WTC11 (cell line): ENCODE measurements at places on chromosomes 16 and 17. TPM values are rescaled to one million over a fixed set of nuclear protein-coding genes. Genes with fewer than 3 reads are reported as not detected.

Gene WSCD1
- 57.5 to 80.2 TPM (median 71.9 TPM) in 3 replicates for total RNA-seq

Gene PLD6
- total RNA-seq, result 1.2 to 2.6 TPM (median 2.6 TPM) in 3 replicates

DNA sequence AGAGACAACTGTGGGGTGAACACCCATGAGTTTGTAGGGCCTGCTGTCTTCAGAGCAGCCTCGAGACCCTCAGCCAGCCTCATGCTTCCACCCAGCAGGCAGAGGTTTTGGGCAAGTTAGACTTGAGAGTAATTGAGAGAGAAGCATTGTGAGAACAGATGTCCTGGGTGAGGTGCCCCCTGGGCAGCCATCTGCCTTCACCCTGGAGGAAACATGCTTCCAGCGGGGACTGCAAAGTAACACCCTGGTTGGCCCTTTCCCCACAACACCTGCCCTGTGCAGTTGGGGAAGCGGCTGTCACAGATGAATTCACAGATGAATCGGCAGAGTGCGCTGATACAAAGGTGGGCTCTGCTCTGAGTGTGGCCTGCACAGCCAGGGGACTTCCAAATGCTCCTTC lies 23.4 kb downstream of the ATPAF2 start:
- DNase-seq, result no peak

Gene ORC6
- 71.8 to 76.1 TPM (median 71.9 TPM) in 3 replicates for total RNA-seq

GRCh38 chr17:81817758-81818147 lies 13.8 kb downstream of the GCGR start:
- DNase-seq, result no peak

DNA sequence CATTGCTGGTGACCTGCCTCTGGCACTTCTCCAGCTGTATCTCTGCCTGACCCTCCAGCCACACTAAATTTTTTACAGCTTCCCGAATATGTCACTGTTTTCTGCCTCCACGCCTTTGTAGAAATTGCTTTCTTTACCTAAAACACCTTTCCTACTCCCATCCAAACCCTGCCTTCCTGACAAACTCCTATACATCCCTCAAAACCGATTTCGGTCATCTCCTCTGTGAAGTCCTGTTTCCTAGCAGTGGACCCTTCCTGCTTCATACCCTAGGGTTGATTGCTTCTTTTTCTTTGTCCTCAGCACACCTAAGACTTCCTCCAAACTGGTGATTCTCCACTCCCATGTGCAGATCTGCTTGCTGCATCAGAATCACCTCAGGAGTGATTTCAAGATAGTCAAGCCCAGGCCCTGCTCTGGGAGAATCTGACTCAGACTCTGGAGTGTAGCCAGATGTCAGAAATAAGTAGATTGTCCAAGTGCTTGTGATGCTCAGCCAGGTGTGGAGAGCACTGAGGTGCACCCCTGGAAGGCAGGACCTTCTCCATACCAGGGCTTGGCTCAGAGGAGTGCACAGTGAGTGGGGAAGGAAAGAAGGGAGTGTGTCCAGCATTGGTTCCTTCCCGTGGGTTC lies 184.2 kb downstream of the COPRS start:
- DNase-seq, result no peak

DNA sequence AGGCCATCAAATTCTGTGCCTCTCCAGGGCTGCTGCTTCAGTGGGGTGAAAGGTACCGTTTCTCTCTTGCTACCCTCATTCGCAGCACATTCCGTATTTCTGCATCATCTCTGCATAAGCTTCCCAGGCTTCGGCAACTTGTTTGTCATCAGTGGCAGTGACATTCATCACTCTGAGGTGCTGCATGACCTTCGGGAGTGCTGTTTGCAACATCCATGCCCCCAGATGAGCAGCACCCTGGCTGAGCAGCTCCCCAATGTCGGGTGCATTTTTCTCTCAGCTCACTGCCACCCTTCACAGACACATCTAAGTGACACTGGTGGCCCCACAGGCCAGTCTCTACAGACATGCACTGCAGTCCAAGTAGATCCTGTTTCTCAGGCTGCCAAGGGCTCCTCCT lies 3.8 kb downstream of the CREBBP start:
- no peak for DNase-seq

DNA sequence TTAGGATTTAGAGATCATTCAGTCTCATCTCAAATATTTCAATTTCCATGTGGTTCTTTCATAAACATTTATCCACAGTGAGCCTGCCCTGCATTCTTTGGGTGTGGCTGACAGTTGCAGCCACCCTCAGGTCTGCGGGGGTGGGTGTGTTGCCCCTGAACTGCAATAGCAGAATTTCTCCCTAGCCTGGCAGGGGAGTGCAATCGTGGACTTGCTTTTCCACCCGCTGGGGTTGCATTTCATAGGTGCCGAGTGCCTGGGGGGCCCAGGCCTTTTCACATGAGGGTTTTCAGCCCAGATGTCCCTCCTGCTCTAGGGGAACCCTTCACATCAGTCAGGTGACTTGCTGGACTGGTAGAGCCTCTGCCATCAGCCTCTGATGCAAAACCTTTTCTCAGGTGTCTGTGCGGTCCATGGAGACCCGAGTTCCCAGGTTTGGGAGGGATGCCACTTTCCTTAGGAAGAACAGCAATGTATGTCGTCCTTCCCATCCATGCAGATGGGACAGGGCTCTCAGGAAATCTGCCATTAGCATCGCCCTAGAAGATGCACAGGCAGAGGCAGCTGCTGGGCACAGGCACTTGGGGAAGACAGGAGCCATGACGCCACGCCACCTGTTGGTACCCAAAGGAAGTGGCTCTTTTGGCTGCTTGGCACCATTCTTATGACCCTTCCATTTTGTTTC lies 2.4 kb upstream of the USP36 start:
- peak; percentile 70 for DNase-seq

DNA sequence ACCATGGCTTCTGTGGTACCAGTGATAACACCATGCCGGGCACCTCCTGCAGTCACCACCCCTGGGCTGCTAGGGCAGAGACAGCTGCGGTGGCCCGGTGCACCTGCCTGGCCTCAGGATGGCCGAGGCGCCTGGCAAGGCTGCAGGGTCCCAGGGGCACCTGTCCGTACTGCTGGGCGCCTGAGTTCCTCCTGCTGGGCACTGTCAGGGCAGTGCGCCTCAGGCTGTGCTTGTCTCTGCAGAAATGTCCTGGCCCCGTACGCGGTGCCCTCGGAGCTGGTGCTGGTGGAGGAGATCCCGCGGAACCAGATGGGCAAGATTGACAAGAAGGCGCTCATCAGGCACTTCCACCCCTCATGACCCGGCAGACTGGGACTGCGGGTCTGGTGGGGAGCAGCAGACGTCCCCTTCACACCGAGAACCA lies 17.7 kb upstream of the CDH15 start:
- DNase-seq, result no peak

Gene RCVRN
- total RNA-seq, result not detected in 3 replicates

DNA sequence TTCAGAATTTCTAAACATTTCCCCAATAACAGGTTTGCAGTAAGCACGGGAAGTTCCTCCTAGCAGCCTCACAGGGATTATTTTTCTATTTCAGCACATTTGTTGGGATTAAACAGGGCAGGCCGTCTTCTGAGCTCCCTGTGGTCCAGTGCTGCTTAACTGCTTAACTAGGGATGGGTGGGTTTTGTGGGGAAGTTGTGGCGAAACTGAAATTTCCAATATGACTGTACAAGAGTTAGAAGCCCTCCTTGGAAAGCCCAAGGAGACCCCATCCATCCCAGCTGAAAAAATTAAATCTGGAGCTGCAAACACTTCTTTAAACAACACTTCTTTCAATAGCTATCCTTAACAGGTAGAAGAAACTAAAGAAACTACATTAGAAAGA lies 22.2 kb downstream of the FAM117A start:
- DNase-seq, result no peak

- no peak for DNase-seq
Observed at GRCh38 chr16:56801762-56802161, 63.2 kb upstream of the SLC12A3 start.

DNA sequence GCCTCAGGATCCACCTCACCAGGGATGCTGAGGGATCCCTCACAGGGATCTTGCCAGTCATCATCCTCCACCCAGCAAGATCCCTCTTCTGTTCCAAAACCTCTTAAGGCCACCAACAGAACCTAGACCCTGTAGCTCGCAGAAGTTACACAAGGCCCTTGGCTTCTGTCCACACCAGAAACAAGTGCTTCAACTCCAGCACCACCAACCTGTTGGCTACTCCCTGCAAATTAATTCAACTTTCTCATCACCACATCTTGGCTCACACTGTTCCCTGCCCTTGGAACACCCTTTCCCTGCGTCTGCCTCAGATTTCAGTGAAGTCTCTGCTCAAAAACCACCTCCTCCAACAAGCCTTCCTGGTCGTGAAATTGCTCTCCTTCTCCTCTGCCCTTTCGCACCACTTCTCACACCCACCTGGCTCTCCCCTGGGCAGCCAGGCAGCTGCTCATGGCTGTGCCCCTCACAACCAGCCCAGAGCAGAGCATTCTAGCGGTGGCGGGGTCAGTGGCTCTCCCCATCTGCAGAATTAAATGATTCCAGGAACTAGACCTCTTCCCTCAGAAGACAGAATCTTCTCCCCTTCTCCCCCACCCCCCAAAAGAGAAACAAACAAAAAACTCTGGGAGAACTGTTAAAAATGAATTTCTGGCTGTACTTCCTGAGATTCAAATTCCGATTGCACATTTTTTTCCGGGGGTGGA lies 1.8 kb downstream of the PLLP start:
- DNase-seq, result no peak

DNA sequence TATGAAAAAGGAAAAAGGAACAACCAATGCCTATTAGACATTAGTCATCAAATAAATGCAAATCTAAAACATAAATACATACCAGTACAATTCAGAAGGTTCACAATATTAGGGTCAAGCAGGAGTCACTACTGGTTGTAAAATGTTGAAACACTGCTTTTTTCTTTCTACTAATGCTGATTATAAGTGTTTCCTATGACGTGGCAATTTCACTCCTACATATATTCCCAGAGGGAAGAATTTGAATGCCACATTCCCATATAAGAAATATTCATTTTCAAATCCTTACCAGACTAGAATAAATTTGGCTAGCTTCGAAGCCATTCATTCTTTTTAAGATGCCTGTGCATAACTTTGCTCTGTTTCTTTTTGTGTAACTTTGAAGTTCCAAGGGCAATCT lies 2.6 kb upstream of the KRTAP9-2 start:
- no peak for DNase-seq

DNA sequence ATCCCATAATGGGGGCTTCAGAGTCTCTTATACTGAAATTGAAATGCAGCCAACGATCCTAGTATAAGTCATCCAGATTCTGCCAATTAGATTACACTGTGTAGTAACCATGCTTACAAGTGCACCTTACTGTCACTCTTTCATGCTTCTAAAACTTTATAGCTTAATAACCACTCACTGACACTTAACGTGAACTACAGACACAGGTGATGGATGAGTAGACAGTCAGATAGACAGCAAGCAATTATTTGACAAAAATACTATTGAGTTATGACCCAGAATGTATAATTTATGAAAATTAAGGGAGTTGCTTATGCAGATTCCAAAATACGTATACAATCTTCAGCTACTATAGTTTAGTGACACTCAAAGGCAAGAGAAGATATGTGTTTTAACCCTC lies 6.3 kb downstream of the CDH8 start:
- no peak for DNase-seq

- DNase-seq, result no peak
Observed at GRCh38 chr17:59641799-59642484, 22.2 kb downstream of the CLTC start.

Gene TAC4
- total RNA-seq, result not detected in 3 replicates

- no peak for DNase-seq
Observed at GRCh38 chr17:57323391-57323790, 67.1 kb downstream of the MSI2 start.

DNA sequence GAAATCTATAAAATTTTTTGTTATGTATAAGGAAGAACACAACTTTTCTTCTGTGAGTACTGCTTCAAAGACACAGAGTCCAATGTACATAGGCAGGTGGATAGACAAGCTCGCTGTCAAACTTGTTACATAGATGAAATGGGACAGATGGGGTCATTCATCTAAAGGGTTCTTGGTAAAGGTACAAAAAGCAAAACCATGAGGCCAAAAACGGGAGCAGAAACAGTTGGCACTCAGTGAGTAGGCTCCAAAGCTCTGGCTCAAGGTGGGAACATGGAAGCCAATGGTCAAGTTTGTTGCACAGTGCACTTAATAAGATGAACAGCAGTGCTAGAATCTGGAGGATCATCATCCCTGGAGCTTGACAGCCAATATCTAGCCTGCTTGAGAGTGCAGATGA lies 979.0 kb upstream of the EEF2KMT start:
- DNase-seq, result no peak

GRCh38 chr16:1984347-1985225 lies 593 bp downstream of the GFER start:
- peak; percentile 46 for DNase-seq

Gene CALB2
- 1.6 to 2.6 TPM (median 2.5 TPM) in 3 replicates for total RNA-seq

Gene UTP18
- total RNA-seq, result 67.4 to 74.4 TPM (median 68.8 TPM) in 3 replicates

- DNase-seq, result no peak
Observed at GRCh38 chr16:20061132-20061531, 12.6 kb downstream of the GPR139 start.

DNA sequence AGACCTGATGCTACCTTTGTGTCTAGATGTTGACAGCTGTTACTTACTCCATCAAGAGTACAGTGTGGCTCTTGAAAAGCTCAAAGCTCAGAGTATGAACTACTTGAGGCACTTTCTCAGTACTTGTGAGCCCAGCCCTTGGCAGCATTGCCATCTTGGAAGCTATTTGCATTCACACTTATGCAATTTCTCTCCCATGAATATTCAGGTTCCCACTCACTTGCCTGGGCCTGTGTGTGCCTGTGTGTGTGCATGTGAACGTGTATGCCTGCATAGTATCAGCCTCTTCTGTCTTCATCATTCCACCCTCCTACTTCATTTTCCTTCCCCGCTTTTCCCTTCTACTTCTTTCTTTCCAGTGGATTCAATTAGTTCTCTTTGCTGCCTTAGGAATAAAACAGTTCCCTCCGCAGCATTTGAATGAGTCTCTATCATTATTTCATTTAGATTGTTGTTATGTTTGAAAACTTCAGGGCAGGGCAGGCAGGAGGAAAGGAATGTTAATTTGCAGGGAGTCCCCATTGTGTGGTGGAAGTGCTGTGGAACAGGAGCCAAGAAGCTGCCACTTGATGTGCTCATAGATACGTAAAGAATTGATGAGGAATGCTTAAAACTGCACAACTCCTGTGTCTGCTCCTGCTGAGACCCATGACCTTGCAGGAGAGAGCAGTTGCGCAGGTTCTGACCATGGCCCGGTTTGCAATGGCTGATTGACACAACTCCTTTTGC lies 58.9 kb downstream of the HS3ST4 start:
- no peak for DNase-seq

Gene ALOX12B
- total RNA-seq, result 0.72 to 1.8 TPM (median 0.82 TPM) in 3 replicates

Gene VTN
- total RNA-seq, result 0.82 to 1.6 TPM (median 1.3 TPM) in 3 replicates

Gene RPL26
- total RNA-seq, result 1,825 to 2,081 TPM (median 2,046 TPM) in 3 replicates

Gene GHDC
- 7.5 to 11.1 TPM (median 11.1 TPM) in 3 replicates for total RNA-seq
